Right atrium auricular region (tissue), 2 donors: ENCODE measurements at places on chromosomes 2 and 18. TPM values are rescaled to one million over a fixed set of nuclear protein-coding genes. Genes with fewer than 3 reads are reported as not detected.

The DUSP19 gene
- total RNA-seq = 15.3 TPM

GRCh38 chr2:28344756-28345373, 47.8 kb upstream of the FOSL2 start:
- no peak overlapping the region for H3K27ac ChIP-seq
- no peak overlapping the region for H3K4me3 ChIP-seq
- no peaks in the 10 kb centered on the region for H3K27me3 ChIP-seq
- H3K36me3 ChIP-seq = no peaks in the 10 kb centered on the region
- DNase-seq = no peak

DNA sequence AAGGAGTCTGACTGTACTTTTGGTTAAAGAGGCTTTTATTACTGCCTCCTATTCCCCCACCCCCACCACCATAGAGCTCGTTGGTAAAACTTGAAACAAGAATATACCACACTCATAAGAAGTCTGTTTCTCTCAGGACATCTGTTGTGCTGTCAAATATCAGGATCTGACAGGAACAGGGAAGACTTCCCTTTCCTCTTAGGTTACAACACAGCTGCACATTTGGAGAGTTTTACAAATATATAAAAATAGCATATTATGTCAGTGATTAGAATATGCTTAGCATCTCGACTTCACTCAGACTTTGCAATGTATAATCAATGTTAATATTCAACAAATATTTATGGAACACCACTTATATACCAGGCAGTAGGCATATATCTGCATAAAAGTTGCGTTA, 439.6 kb upstream of the REG3G start:
- no peaks in the 10 kb centered on the region for H3K27me3 ChIP-seq
- H3K4me1 ChIP-seq = no peaks in the 10 kb centered on the region
- DNase-seq = no peak
- no peak overlapping the region for H3K27ac ChIP-seq

GRCh38 chr2:53452400-53452799, 315.2 kb upstream of the CHAC2 start:
- no peak overlapping the region for H3K4me3 ChIP-seq
- H3K4me1 ChIP-seq = no peaks in the 10 kb centered on the region
- no peak overlapping the region for H3K27ac ChIP-seq

DNA sequence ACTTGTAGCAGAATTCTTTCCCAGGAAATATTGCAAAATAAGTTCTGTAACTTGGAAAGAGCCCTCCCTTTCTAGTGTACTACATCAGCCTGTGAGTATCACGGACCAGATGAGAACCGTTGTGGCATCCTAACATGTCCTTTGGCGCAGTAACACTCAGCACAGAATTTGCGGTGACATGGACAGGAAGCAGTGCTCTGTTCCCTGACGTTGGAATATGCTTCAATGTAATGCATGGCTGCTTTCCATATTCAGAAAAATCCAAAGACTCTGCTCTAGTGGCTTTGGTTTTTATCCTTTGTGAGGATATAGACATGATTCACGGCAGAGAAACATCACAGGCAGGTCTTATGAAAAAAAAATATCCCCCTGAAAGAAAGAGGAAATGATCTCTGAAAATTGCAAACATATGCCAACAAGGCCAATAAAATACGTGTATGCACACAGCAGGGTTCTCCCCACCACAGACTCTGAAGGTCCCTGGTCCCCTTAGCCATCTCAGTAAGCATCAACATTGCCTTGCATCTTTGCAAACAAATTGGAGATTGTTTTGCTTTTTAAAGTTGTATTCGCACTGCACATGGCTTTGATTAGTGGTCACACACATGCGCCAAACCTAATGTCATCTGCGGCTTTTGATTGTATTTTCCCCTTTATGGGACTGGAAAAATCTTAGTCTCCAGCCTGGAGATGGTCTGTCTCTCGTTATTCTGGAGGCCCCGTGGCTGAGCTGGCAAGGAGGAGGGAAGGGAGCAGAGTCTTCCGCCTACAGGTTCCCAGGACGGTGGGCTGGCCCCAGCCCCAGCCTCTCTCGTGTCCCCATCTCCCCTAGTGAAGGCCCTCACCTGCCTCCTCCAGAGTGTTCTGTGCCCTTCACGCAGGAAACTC, 122.9 kb downstream of the COPS8 start:
- H3K4me1 ChIP-seq = no peaks in the 10 kb centered on the region
- no peak overlapping the region for H3K4me3 ChIP-seq
- DNase-seq = peak; percentile 58
